ENCODE measurements at places on chromosomes 4 and X.

DNA sequence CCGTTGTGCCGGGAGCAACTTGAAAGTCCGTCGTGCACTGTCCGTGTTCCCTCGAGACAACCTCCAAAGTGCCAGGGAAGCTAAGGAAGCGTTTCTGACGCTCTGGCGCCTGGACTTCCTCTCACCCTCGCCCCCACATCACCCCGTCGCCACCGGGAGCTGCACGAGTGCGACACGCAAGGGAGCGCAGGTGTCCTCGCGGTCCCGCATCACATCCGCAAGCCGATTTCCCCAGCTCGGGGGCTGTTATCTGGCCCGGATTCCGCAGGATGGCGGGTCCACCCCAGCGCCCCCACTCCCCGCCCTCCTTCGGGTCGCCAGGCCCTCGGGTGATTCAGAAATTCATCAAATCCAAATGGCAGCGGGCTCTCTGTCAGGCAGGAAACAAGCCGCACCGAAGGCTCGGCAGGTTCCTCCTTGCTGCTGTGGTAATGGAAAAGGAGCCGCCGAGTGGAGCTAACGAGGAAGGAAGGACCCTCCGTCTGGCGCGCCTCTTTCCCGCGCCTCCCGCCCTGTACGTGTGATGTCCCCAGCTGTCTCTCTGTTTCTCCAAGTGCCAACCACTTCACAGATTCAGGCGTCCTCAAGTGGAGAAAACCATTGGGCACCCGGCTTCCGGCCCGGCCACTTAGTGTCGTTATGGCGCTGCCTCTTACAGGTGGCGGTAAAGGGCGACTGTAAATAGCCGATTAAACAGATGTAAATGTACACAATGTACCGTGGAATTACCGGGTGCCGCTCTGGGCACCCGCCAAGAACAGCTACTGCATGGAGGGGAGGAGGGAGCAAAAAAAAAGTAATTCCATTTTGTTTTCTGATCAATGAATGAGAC is 921 bp upstream of the SETD7 start:
- DNase-seq = no peak

GRCh38 chr4:1244081-1244977 is 4.6 kb downstream of the CTBP1 start:
- no peak for DNase-seq

GRCh38 chrX:12711435-12712040 is 79.7 kb upstream of the PRPS2 start:
- DNase-seq = no peak

- DNase-seq = no peak
These were observed 59.1 kb downstream of the MRPL1 start for GRCh38 chr4:77921701-77922100.

Data from forelimb muscle (tissue), 1 donor.